ENCODE measurements at places on chromosomes 5 and 9.

DNA sequence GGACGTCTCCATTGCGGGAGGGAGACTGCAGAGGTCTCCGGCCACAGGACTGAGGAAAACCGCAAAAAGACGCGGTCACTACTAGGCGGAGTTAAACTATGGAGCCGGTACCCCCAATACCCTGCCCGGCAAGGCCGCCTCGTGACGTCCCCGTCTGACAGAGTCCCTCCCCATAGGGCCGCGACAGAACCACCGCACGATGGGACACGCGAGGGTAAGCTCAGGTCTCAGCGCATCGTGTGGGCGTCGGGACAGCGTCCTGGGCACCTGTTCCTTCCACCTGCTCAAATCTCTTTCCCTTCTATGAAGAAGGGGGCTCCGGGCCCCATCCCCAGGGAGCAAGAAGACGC, 35.2 kb upstream of the GLDC start:
- DNase-seq: peak; percentile 49

DNA sequence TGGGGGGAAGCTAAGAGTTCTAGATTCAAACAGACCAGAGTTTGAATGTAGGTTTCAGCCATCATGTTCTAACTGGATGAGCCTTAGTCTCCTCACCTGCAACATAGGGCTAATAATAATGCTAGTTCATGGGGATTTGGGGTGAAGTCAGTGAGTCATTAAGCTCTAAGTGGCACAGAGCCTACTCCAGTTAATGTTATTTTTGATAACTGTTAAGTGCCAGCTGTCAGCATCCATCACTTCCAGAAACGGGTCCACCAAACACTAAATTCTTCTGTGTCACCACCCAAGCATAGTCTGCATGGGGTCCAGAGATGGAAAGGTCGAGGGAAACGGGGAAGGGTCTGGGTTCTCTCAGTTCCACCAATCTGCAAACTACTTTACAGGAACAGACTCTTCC, 1.8 kb upstream of the TSC1 start:
- DNase-seq: no peak

- DNase-seq: no peak
Observed at GRCh38 chr9:129551393-129551973, 69.4 kb downstream of the C9orf50 start.

DNA sequence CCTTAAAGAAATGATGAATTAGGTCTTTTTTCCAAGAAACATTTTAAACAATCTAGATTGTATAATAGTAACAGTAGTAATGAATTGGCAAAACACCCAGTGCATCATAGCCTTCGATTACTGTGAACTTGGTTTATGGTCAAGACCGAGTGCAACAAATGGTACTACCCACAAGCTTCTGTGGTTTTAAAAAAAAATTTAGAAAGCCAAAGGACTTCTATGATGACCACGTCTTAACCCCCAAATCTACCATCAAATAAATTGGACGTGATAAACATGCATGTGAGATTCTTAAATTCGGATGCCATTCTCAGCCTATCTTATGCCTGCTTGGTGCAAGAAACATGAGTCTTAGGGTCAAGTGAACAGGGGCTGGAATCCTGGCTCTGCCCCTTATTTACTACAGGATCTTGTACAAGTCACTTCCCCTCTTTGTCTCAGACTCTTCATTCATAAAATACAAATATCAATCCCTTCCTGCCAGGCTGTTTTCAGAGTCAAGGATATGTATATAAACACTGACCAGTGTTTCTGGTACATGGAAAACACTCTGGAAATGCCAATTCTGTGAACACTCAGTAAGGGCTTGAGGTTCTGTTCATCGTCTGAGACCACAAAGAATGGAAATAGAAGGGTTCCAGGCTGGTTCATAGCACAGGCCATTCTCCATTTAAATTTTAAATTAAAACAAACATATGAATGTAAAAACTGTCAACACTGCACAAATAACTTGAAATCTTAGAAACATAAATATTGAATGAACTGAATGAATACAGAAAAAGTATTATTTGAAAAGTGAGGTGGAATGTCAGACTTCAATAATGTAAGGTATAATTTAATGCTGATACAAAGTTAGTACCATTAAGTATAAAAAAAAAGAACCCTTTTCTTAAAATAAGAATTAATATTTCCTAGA, 107.8 kb downstream of the NR6A1 start:
- no peak for DNase-seq

GRCh38 chr5:28313321-28313951, 1275.0 kb upstream of the CDH9 start:
- no peak for DNase-seq

DNA sequence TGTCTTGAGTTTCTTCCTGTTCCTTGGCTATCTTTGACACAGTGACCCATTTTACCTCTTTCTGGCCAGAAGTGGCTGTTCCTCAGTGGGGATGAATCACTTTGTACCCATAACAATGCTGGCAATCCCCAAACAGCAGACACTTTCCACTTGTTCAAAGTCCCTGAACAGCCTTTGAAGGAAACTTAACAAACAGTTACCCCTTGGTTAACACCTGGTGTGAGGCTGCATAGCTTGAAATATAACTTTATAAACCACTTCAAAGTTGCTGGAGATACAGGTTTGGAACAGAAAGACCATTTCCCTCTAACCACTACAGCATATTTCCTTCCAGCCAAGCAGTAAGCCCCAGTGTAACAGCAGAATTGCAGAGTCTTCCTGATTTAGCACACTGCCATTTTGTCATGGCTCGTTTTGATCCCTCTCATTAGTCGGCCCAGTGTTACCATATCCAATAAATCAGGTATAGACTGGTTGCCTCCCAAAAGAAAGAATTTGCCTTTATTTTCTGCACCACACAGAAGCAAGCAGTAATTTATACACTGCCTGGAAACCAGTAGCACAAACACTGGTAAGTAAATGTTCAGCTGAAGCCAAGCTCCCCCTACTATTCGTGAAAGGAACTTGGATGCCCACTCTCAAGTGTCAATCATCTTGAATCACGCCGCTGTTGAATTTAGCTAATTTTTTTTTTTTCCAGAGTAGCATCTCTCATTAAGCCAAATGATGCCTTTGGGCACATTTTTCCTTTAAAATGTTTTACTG, 225.9 kb downstream of the PIK3R1 start:
- peak; percentile 34 for DNase-seq

DNA sequence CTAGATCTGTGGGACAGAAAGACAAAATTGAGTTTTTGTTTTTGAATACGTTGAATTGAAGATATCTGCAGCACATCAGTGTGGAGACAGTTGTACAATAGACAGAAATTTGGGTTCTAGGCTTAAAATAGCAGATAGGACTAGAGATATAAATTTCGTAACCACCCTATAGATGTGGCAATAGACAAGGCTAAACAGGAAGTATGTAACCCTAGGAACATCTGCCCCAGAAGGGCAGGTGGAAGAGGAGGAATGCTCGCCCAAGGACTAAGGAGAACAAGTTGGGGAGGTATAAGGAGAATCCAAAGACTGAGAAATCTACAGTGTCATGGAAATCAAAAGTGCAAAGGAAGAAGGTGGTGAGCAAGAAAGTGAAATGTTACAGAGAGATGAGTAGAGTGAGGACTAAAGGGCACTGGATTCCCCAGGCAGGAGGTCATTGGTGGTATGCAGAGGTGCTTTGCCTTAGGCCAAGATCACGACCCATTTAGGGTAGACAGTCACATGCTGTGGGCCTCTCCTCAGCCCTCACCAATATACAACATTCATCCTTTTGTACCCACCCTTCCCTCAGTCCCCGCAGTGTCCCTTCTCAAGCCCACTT, 109.1 kb upstream of the ELL2 start:
- DNase-seq: no peak

DNA sequence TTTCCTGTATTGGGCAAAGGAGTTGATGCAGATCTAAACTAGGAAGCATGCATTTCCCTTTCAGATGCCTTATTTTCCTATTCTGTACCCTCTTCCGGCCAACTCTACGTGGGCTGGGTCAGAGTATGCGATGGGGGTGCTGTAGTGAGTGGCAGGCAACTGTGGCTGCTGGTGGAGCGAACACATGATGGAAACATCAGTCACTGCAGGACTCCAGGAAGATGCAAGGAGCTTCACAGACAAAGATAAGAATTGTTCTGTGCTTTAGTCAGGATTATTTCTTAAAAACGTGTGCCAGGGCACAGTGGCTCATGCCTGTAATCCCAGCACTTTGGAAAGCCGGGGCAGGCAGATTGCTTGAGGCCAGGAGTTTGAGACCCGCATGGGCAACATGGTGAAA, 75.1 kb downstream of the PSAT1 start:
- DNase-seq: no peak

DNA sequence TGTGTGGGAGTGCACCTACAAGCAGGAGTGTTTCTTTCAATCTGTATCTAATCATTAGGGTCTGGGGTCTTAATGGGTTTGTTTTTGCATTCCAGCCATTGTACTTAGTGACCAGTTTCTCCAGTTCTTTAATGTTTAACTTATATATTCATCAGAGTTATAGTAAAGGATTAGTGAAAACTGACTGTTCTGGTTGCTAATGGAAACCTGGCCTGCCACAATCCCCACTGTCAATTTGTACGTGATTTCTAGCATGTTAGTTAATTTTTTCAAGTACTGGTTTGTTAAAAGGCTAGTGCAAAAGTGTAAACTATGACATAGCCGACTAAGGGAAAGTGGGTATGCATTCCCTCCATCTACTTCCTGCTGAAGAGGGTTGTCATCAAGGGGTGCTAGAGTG, 276.1 kb downstream of the HTR1A start:
- DNase-seq: no peak

DNA sequence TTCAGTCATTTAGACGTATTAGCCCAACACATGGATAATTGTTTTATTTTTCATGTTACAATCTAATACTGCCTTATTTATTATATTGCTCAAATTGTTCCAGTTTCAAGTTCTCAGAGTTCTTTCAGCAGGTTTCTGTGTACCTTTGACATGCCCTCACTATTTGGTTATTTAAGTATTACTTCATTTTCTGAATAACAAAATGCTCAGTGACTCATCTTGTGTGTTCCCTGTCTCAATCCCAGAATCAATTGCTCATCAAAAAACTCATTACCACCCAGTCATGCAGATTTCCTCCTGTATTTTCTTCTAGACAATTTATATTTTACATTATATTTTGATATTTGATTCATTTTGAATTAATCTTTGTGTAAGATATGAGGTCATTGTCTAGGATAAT, 562.6 kb downstream of the ANXA1 start:
- no peak for DNase-seq

- no peak for DNase-seq
Observed at GRCh38 chr5:1468629-1469527, 23.6 kb upstream of the SLC6A3 start.

- DNase-seq: no peak
Observed at GRCh38 chr5:161630948-161631347, 54.6 kb upstream of the GABRA6 start.

GRCh38 chr5:72096602-72097188, 10.6 kb upstream of the MAP1B start:
- no peak for DNase-seq

- no peak for DNase-seq
Observed at GRCh38 chr5:134188092-134188491, 11.3 kb upstream of the SKP1 start.

DNA sequence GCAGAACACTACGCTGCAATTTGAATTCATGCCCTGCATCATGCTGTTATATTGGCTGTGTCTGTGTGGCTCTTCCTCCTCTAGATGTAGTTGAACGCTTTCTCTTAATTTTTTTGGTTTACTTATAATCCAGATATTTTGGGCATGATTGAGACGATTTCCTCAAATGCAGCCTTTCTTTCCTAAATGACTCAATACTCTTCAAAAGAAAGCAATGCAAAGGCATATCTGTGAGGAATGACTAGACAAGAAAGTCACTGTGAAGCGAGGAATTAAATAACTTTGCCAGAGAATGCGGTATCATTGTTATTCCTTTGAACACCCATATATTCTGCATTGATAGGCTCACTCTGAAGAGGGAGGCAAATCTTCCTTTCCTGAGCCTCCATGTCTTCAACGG, 152.8 kb downstream of the YIPF5 start:
- no peak for DNase-seq

- DNase-seq: no peak
Observed at GRCh38 chr5:376799-377325, 55.3 kb downstream of the AHRR start.

- no peak for DNase-seq
Observed at GRCh38 chr5:68548959-68549676, 333.6 kb downstream of the PIK3R1 start.

- DNase-seq: no peak
Observed at GRCh38 chr9:135103931-135104639, 16.6 kb downstream of the OLFM1 start.

- DNase-seq: no peak
Observed at GRCh38 chr5:134552301-134552700, 26.8 kb downstream of the JADE2 start.

- no peak for DNase-seq
Observed at GRCh38 chr5:54357408-54358058, 47.2 kb upstream of the ARL15 start.

DNA sequence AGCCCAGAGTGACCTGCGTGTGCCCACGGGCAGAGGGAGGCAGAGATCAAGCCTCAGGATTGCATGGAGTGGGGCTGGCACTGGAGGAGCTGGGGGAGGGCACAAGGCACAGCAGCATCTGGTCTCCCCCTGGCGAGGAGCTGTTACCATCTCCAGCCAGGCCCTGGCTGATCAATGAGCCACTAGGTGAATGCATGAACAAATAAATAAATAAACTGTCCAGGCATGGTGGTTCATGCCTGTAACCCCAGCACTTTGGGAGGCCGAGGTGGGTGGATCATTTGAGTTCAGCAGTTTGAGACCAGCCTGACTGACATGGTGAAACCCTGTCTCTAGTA, 14.3 kb upstream of the PSMB7 start:
- DNase-seq: no peak

- no peak for DNase-seq
Observed at GRCh38 chr5:2897276-2897961, 145.9 kb upstream of the IRX2 start.

GRCh38 chr5:86155796-86156195, 461.9 kb upstream of the COX7C start:
- DNase-seq: no peak

DNA sequence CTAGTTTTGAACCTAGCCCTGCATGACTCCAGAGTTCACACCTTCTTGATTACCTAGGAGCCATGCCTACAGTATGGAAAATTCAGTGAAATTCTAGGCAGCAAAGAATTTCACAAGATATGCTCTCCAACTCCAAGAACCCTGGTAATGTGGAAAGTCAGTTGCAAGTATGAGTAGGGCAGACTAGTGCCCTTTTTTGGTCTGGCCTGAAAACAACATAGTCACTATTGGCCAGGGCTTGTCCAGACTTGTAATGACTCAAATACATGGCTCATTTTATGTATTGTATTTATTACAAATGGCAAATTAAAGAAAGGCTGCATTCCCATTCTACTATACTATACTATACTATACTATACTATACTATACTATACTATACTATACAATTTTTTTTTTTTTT, 160.4 kb downstream of the ESM1 start:
- DNase-seq: no peak

DNA sequence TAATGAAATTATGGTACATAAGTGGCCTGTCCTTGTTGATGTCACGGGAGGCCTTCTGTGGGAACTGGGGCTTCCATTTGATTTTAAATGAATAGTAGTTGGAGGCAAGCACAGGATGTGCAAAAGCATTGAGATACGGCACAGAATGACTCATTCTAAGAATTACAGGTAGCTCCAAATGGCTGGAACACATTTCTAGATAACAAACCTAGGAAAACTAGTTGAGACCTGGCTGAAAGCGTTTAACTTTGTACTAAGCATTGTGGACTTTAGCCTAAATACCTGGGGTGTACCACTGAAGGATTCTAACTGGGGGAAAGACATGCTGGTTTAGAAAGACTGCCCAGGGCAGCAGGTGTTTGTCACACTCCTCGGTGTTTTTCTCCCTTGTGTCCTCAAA, 9.4 kb downstream of the SKP2 start:
- DNase-seq: no peak

- no peak for DNase-seq
Observed at GRCh38 chr5:131289738-131290137, 25.9 kb downstream of the CDC42SE2 start.

All from CD4-positive, alpha-beta T cell treated with Interleukin-15 for 4 hours (primary cell).